ENCODE measurements at places on chromosomes 2 and 18.

- no peak for DNase-seq
Measured at GRCh38 chr2:168766600-168766999, 35.8 kb upstream of the NOSTRIN start.

DNA sequence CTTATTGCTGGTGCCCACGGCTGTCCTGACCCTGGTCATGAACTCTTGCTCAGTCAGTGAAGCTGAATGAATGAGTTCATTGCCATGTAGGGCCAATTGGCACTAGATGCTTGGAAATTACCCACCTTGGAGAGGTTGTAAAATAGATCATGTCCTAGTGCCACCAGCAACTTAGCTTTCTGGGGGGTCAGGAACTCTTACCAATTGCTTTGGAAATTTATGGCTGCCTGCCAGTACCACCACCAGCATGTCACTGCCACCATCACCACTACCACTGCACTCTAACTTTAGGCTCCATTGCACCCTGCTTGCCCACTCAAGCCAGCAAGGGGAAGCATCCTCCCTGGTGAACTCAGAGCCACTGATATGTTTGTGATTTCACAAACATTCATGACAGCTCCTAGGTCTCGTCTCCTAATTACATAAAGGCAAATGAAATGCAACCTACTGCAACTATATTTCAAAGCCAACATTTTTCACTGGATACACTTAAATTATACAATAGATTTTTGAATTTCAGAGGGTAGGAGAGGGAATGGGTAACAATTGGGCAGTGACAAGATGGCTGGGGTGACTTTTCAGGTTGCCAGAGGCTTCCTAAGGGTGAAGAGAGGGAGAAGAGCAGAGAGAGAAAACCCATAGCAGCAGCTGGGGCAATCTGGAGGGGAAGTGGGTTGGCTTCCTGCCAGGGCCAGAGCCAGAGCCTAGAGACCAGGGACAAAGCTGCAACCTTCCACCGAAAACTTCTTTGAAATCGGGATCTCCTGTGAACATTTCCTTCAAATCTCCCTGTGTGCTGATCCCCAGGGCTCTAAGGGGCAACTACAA is 3.5 kb upstream of the EMILIN1 start:
- no peak for DNase-seq

DNA sequence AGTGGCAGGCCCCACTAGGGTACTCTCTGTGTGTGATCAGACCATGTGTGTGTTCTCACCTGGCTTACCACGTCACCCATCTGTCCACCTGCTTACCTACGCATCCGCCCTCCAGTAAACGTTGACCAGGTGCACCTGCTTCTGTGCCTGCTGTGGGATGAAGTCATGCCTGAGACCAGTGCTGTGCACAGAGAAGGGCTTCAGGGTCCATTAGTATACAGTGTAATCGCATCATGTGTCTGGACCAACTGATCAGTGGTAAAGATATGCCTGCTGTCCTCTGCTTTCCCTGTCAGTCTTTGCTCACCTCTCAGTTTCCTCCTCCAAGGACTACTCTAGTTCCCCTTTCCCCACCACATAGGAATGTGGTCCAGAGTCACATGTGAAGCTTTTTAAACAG is 109.3 kb downstream of the FHOD3 start:
- DNase-seq: no peak

DNA sequence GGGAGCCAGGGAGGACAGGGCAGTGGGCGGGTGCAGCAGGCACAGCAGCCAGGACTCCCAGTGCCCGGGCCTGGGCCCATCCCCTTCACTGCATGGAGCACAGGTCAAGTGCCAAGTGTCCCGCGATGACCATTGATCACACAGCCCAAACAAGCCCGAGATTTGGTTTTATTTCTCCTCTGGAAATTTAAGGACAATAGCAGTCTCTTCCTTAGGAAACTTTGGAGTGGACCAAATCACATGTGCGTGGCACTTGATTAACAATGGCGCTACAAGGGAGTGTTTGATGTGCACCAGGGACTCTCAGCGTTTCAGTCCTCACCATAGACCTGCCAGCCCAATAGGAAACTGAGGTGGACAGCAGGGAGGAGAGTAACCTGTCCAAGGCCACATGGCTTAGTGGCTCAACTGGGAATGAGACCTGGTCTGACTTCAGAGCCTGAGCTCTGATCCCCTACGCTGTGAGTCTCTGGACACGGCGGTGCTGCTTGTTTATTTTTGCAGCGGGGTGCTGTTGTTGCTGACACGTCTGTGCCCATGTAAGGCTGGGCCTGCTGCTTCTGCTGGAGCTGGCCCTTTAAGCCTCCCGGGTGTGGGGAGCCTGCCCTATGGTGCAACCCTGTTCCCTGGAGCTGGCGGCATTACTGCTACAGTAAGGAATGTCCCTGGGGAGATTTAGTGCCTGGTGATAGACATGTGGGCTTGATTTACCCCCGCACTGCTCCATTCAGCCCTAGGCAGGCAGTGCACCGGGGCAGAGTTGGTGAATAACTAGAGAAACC is 194.2 kb downstream of the INHBB start:
- no peak for DNase-seq

- no peak for DNase-seq
Measured at GRCh38 chr2:159936471-159936870, 125.9 kb downstream of the PLA2R1 start.

GRCh38 chr2:26363958-26364357 is 17.4 kb upstream of the ADGRF3 start:
- DNase-seq: no peak

DNA sequence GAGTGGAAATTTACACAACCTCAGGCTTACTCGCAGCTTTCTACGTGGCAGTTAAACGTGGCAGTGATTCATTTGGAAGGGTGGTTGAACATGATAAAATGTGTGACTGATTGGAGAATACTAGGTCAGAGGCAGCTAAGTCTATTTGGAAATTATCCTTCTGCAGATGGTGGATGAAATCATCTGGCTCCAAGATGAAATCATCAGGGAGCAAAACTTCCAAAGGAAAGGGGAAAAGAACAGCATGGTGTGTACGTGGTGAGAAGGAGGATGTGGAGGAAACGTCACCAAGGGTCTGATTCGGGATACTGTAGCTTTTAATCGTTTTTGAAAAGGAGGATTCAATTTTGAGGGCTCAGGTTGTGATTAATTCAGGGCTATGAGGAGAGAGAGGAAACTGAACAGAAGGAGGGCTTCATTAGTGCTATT is 47.9 kb downstream of the COL3A1 start:
- DNase-seq: no peak

DNA sequence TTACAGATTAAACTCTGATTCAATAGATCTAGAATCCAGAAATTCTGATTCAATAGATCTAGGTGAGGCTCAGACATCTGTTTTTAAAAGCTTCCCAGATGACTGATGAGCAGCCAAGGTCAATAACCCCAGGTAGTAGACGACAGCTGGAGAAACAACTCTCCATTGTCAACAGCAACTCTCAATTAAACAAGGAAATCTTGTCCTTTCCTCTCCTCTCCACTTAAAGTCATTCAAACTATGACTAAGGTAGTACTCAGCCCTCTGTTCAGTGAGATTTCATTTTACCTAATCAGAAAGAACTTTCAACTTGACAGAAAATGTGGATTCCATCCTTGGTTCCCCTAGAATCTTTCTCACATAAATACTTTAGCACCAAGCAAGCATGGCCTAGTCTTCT is 94.6 kb upstream of the SCG2 start:
- no peak for DNase-seq

DNA sequence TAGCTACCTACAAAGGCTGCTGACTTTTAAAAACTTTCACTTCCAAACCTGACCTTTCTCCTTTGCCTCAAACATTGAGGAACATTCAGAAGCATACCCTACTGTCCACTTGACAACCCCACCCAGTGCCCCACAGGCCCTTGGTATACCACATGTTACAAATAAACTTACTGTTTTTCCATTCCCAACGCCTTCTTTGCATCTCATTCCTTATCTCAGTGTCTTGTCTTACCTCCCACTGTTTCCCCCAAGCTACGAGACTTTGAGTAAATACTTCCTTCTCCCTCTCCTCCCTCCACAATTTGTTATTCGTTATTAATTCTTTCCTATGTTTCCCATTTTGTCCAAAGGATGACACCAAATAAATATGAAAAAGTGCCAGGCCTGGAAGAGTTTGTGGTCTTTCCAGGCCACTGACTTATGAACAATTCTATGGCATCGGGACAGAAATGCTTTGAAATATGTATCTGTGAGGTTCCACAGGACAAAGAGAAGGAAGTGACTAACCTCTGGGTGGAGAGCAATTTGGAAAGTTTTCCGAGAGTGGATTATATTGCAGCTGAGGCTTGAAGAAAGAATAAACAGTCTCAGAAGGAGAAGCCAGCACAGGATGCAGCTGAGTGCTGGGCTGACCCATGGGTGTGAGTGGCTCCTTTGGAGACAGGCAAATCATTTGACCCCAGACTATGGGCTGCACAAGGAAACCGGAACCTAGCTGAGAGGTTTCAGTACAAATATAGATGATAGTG is 409.0 kb downstream of the LPIN1 start:
- DNase-seq: no peak

- DNase-seq: no peak
Measured at GRCh38 chr2:199704358-199705238, 146.4 kb downstream of the FTCDNL1 start.

- no peak for DNase-seq
Measured at GRCh38 chr2:23859234-23859633, 67.7 kb downstream of the ATAD2B start.
